K562 (cell line): ENCODE measurements at places on chromosomes 5 and 9.

- DNase-seq, result no peak
These were observed 105.6 kb downstream of the PPP2R2B start for GRCh38 chr5:146772881-146773466.

GRCh38 chr5:119355244-119355638 is 578 bp upstream of the TNFAIP8 start:
- DNase-seq, result no peak

GRCh38 chr5:127812570-127812969 is 109.4 kb downstream of the CCDC192 start:
- DNase-seq, result no peak

- no peak for DNase-seq
These were observed 65.8 kb upstream of the RANBP3L start for GRCh38 chr5:36367524-36367923.

- DNase-seq, result no peak
These were observed 820 bp upstream of the NFX1 start for GRCh38 chr9:33289496-33289895.
